Stimulated activated CD8-positive, alpha-beta memory T cell treated with anti-CD3 and anti-CD28 coated beads, Interleukin-4, amount 100 ng/mL, for 24 hours (primary cell): ENCODE measurements at places on chromosomes 4 and X.

DNA sequence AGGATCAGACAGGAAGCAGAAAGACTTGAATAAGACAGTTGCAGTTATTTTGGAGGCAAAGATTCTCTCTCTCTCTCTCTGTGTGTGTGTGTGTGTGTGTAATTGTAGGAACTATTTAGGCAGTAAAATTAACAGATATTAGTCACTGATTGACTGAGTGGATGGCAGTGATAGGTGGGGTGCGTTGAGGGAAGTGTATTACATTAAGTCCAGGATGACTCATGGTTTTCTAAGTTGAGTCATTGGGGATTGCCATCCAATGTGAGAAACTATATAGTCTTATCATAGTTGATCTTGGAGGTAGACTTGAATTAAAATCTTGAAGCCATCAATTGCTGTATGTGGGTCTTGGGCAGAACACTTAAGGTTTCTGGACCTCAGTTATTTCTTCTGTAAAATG lies 75.4 kb downstream of the AR start:
- DNase-seq, result no peak

GRCh38 chr4:103092245-103092644 lies 7.4 kb downstream of the BDH2 start:
- no peak for DNase-seq

- no peak for DNase-seq
Measured at GRCh38 chr4:126748736-126749135, 884.0 kb upstream of the INTU start.

DNA sequence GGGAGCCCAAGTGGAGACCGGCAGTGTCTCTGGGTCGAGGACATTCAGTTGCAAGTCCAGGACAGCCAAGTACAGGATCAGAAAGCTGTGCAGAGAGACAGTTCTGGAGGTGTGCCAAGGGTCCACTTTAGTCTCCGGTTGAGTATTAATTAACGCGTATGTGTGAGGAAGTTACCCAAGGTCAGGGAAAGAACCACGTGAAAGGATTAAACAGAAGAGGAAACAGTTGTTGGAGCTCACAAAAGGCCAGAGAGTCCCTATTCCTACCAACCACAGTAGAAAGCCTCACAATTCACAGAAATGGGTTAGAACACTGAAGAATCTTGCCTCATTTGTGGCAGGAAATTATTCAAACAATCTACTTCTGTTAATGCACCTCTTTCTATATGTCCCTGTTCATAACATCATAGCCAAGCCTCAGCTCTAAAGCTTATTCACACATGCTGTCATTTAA lies 17.9 kb upstream of the NSUN7 start:
- DNase-seq, result no peak

- DNase-seq, result no peak
Measured at GRCh38 chr4:124682384-124682783, 30.1 kb downstream of the ANKRD50 start.

DNA sequence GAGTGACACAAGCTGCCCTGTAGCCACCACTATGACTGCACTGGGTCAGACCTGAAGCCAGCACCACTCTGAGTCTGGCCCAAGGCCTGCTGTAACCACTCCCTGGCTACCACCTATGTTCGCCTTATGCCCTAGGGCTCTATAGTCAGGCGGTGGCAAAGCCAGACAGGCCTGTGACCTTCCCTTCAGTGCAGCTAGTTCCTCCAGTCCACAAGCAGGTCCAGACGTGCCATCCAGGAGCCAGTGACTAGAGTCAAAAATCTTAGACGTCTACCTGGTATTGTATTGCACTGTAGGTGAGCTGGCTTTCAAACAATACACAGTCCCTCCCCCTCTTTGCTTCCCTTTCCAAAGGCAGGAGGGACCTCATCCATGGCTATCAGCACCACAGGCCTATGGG lies 54.0 kb upstream of the RNF128 start:
- DNase-seq, result no peak

- DNase-seq, result no peak
Measured at GRCh38 chr4:150328496-150328895, 250.3 kb downstream of the DCLK2 start.

DNA sequence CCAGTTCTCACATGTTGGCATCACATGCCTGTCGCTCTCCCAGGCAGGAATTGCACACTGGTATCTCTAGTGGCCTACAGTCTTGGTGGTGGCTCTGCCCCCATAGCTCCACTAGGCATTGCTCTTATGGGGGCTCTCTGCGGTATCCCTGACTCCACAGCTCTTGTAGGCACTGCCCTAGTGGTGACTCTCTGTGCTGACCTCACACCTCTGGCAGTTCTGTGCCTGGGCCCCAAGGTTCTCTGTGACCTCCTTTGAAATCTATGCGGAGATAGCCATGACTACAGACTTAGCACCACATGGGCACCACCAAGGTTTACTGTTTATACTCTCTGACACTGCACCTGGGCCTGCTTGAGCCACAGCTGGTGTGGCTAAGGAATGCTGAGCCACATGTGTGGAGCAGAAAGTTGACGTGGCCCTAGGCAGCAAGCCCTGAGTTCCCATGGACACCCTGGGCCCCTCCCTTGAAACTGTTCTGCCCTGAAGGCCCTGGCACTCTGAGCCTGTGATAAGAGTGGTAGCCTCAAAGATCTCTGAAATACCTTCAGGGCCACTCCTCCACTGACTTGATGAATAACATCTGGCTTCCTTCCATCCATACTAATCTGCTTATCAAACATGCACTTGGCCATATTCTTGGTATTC lies 8.0 kb downstream of the SLC9B1 start:
- no peak for DNase-seq

DNA sequence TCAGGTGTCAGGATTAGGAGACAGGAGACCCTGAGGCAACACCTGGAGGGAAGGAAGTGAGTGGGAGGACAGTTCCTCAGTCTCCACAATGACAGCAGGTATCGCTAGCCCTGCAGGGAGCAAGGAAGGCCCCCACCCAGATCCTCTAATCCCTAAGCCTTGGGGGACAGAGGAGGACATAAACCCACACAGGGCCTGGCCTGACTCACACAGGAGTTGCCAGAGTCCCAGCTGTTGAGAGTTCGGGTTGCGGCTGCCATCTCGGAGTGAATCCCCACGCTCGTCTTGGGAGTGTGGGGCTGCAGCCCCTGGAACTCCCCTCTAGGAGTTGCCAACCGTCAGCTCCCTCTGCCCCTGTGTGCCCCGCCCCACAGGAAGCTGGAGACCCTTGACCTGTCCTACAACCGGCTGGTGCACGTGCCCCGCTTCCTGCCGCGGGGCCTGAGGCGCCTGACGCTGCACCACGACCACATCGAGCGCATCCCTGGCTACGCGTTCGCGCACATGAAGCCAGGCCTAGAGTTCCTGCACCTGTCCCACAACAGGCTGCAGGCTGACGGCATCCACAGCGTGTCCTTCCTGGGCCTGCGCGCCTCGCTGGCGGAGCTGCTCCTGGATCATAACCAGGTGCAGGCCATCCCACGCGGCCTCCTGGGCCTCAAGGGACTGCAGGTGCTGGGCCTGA lies 9.2 kb upstream of the BGN start:
- no peak for DNase-seq

- DNase-seq, result no peak
Measured at GRCh38 chr4:172706000-172706399, 462.6 kb upstream of the GALNT7 start.

- no peak for DNase-seq
Measured at GRCh38 chr4:111466811-111467604, 678.2 kb upstream of the FAM241A start.

DNA sequence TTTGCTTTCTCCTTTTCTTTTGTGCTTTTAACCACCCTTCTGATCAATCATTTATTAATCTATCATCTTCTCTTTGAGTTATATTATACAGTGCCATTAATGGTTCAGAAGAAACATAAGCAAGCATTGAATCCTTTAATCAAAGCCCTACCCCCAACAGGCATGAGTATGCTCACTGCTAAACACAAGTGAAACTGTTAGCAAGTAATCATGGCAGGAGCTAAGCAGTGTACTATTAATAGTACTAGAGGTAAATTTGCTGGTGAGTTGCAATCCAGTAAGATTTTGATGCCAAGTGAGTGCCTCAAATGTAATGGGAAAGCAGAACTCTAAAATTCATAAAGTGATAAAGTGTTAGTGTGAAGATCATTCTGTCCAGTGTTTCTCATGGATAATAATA lies 57.2 kb downstream of the FNIP2 start:
- no peak for DNase-seq

DNA sequence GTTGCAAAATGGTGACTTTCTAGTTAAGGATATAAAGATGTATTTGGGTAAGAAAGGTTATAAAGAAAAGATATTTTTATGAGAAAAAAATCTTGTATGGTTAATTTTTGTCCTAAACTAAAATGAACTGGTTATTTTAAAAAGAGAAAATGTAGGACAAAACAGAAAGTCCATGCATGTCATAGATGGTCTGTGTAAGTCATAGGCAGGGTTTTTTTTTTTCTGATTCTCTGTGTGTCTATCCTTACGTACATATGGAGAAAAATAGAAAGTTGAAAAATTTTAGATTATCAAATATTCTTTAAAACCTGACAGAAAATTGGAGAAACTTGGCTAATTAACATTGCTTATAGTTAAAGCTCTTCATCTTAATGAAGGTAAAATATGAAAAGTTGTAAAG lies 493.4 kb downstream of the IQCM start:
- DNase-seq, result no peak
